ENCODE measurements at places on chromosomes 4 and X.

DNA sequence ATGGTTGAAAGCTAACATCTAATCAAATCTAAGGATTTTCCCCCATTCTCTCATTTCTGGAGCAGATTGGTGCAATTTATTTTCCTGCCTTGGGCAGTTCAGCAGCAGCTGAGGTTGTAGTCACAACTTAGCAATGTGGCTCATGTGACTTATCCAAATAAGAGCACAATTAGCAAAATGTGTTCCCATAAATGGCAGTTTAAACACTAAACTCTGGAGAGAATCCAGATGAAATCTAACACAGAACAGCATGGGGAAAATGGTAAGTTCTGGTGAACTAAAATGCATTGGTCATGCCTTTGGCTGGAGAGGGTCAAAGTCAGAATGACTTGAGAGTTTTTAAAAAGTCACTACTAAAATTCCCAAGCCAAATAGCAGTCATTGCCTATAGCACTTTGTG is 422.6 kb upstream of the DIPK2B start:
- no peak for DNase-seq

DNA sequence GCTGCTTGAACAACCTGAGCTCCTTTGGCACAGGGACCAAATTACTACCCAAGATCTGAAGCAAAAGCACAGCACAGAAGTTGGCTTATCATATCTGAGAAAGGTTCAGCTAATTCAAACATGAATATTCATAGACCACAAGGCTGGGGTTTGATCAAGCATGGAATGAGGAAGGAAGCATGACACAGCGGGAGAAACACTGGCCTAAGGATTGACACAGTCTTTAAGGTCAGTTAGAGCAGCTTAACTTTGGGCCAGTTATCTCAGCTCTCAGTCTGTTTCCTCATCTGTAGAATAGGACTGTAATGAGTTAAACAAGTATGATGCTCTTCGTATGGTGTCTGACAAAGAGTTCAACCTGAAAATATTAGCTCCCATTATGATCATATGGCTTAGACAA is 88.5 kb upstream of the CBR4 start:
- no peak for DNase-seq

DNA sequence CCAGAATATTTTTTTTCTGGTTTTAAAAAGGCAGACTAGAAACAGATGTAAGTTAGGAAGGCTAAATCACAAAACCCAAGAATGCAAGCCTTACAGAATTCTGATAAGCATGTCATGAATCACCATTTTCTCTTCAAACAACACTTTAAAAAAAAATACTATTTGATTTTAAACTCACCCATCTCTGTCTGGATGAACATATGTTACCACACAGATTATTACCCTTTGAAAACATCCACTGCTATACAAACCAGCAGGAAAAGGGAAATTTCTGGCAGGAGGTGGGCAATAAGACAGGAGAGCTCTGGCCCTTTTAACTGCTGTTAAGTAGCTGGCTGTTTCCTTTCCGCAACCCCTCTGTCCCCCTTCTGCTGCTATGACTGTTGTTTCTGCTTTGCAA is 317.7 kb upstream of the NOCT start:
- DNase-seq = no peak

GRCh38 chr4:56856656-56857055 is 35.2 kb upstream of the SPINK2 start:
- DNase-seq = no peak

DNA sequence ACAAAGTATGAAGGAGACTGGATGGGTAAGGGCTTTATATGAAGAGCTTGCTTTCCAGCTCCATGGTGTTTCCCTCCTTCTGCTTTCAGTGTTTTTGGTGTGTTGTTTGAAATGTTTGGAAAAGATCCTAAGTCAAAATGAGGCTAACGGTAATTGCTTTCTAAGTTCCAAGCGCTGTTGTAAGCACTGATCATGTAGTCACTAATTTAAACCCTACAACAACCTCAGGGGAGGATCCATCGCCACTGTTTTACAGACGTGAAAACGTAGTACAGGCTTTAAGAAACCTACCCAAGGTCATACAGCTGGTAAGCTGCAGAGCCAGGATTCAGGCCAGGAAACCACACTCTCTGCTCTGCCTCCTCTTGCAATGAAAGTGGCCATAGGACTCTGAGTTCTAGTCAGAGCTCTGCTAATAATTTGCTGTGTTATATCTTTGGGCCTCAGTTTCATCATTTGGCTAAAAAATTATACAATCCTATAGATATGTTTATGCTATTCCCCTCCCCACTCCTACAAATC is 102.9 kb upstream of the PGRMC2 start:
- DNase-seq = no peak

DNA sequence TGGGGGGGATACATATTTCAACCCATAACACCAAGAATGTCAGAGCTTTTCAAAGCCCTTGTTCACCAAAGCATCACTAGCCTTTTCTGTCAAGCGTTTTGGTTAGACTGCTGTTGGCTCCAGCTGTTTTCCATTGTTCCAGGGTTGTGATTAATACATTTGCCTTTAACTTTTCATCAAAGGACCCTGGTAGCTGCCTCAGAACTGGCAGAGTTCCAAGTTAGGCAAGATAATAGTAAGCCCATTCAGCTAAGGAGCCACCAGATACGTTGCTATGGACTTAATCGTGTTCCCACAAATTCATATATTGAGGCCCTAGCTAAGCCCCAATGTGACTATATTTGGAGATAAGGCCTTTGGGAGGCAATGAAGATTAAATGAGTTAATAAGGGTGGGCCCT is 37.1 kb downstream of the ENOPH1 start:
- no peak for DNase-seq

DNA sequence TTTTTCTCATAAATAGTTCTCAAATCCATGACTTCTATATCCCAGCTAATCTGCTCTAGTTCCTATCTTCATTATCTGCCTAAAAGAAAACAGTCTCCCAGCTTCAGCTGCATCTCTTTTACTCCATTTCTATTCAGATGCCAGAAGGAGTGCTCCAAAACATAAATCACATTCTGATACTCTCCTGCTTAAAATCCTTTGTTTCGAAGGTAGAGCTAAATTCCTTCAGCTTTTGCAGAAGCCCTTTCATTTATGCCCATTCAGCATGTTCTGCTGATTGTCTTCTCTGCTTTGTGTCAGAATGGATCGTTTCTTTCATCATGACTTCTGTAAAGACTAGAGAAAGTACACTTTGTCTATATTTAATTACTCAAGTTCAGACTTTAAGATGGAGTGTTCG is 440.1 kb upstream of the SMIM31 start:
- DNase-seq = no peak

DNA sequence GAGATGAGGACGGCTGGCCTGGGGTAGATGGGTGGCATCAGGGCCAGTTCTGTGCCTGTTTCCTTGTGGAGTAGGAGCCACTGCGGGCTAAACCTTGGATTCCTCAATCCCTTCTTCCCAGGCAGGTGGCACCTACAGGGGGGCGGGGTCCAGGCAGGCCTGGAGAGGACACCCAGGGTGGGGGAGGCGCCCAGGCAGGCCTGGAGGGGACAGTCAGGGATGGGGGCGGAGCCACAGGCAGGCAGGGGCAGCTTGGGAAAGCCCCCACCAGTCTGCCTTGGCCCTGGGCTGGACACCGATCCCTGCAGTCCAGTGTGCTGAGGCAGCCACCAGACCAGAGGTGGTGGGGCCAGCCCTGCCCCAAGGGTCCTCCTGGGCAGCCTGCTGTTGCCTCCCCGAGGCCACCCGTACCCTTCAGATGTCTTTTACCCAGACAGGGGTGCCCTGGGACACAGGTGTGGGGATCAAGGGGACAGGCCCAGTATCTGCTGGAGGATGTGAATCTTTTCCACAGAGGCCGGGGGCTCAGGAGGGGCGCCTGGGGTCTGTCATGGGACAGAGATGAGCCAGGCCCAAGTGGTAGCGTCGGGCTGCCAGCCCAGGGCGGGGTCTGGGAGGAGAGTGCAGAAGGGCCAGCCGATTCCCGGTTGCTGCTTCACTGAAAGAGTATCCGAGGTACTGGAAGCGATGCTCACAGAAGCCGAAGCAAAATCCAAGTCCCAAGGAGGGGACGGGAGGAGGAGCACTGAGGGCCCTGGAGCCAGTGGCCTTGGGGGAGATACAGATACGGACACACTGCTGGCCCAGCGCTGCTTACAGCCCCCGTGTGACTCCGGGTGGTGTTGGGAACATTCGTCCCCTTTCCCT is 34.5 kb downstream of the LRPAP1 start:
- DNase-seq = no peak

DNA sequence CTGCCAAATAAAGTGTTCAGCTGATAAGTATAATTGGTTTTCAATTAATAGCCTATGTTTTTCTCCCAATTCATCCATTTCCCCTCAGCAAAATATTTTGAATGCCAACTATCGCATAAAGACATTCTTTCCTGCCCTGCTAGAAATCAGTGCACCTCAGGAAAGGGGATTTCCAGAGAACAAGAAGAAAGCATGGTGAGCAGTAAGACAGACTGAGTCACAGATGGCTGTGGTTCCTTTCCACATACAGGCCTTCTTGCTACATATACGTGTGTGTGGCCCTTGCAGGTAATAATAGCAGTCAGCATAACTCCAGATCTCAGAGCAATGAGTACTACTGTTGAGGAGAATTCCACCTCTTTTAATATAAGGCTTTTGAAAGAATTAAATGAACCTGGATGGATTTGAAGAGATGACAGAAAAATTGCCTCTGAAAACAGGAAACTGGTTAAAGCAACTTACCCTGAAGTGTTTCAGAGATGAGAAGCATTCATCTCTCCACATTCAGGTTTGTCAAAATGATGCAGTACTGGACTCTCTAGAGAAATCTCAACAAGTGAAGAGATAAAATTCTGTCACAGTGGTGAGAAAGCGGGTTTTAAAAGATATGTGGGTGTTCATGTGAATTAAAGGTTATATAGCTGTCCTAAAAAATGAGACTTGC is 13.6 kb downstream of the GASK1B start:
- DNase-seq = no peak

DNA sequence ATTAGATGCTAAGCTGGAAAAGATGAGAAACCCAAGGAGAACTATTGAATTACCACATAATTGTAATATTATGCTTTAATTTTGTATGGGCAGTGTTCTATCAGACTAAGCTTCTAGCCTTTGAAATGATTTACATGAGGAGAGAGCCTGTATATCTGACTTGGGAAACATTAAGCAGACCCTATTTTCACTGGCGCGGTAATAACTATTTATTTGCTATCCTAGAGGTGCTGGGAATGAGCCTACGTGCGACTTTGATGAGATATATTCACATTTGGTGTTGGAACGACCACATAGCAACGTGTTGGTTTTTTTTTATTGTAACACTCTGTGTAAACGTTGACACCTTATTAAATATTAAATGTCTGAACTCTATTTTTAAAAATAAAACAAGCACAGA is 80.5 kb downstream of the CLCN4 start:
- DNase-seq = no peak

- DNase-seq = no peak
Observed at GRCh38 chr4:126081336-126081735, 766.6 kb downstream of the FAT4 start.

- no peak for DNase-seq
Observed at GRCh38 chrX:38871129-38872029, 70.1 kb downstream of the MID1IP1 start.

DNA sequence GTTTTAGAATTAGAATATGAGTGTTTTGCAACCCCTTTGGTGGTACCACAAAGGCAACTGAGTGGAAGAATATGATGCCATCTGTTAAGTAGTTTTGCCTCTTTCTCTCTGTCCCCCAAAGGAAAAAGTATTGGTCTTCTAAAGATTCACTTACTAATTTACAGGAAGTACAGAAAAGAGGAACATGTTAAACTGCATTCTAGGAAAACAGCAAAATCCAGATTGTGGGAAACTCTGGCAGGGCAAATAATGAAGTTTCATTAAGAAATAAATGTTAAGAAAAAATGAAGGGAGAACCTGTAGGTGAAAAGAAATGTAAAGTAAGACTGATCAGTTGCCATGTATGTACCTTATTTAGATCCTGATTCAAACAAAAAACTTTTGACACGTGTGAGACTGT is 39.3 kb downstream of the NSUN7 start:
- no peak for DNase-seq

- DNase-seq = no peak
Observed at GRCh38 chr4:117699595-117699994, 334.7 kb upstream of the NDST3 start.

GRCh38 chrX:2395261-2395992 is 105.3 kb downstream of the DHRSX start:
- no peak for DNase-seq

GRCh38 chr4:4541040-4541631 is 712 bp downstream of the STX18 start:
- peak; percentile 29 for DNase-seq

DNA sequence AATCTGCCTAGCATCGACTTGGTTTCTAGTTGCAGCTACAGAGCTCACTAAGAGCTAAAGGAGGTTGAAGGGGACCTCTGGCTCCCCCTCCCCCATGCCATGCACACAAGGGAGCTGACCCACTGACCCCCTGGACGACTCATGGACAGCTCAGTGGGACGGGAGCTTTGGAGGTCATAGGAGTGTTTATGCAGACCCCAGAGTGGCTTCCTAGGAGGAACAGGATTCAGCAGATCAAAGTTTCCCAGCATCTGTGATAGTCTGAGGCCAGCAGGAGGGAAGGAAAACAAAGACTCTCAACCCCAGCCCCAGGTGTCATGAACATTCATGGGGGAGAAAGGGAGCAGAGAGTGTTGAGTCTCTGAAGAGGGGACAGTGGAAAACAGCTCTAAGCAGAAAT is 104.4 kb downstream of the ARSF start:
- DNase-seq = no peak

DNA sequence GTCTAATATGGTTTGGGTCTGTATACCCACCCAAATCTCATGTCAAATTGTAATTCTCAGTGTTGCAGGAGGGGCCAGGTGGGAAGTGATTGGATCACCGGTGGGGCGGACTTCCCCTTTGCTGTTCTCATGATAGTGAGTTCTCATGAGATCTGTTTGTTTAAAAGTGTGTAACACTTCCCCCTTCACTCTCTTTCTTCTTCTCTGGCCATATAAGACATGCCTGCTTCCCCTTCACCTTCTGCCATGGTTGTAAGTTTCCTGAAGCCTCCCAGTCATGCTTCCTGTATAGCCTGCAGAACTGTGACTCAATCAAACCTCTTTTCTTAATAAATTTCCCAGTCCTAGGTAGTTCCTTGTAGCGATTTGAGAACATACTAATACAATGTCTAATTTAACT is 19.7 kb upstream of the SCRG1 start:
- DNase-seq = no peak
